ENCODE measurements at places on chromosomes 1 and 21.

- no peak for DNase-seq
Observed at GRCh38 chr1:160161965-160162705, 10.7 kb downstream of the ATP1A4 start.

GRCh38 chr1:234536741-234537140 lies 57.8 kb upstream of the TARBP1 start:
- DNase-seq, result peak; percentile 18

- DNase-seq, result no peak
Observed at GRCh38 chr1:169538998-169539871, 47.0 kb downstream of the F5 start.

GRCh38 chr1:36908096-36908495 lies 126.2 kb downstream of the GRIK3 start:
- DNase-seq, result no peak

DNA sequence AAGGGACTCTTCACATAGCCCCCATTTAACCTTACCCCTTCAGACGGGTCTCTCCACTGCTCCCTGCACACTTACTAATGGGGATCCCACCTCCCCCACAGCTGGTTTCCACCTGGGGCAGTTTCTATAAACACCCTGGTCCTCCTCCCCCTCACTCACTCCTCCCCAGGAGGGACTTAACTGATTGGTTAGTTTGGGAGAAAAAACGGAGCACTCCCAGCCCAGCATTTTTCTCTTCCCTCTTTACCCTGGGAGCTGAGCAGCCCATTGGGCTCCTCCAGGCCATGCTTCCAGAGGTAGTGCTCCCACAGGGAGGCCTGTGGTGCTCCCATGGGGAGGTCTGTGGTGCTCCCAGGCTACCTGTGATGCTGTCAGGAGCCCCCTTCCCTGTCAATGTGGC lies 93.7 kb downstream of the MIS18A start:
- DNase-seq, result no peak

- no peak for DNase-seq
Observed at GRCh38 chr1:47837056-47837830, 159.9 kb downstream of the TRABD2B start.

DNA sequence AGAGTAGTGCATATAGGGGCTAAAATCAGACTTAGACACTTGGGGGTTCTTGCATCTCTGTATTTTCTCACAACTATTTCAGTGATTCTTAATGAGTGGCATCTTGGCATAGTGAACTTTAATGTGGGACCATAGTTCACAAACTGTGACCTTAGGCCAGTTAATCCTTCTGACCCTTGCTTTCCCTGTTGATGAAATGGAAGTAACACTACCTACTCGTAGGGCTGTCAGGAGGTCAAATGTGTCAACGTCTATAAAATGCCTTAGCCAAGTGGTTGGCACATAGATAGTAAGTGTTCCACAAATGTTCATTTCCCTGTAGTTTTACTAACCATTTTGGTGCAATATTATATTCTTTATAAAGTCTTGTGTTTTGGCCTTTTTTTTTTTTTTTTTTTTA lies 49.4 kb downstream of the DYRK1A start:
- no peak for DNase-seq

Measured in chondrocyte (in vitro differentiated cells).